ENCODE measurements at places on chromosomes 3 and 15.

DNA sequence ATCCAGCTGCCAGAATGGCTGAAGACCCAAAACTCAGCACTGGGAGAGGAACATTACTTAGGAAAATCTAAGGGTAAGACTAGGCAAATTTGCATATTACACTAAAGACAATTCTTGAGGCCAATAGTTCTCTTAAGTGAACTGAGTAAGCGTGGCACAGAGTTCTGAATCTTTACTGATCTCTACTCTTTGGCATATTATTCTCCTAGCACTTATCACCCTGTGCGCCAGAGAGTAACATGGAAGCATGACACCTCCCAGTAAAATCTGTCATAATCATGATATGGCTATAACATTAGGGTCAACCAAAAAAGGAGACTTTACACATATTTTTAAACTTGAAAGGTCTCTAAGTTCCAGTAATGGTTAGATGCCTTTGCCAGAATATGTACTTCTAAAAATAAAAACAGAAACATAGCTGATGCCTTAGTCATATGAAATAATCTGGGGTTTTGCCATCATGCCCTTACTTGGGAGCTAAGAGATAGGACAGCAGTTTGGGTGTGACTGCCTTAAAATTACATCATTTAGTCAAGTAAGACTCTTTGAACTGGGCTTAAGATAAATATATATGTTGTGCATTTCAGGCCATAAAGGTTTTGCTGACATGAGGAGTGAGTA is 290.5 kb downstream of the PLCL2 start:
- DNase-seq: no peak

GRCh38 chr3:196207833-196208607 is 3.2 kb downstream of the ZDHHC19 start:
- no peak for DNase-seq

DNA sequence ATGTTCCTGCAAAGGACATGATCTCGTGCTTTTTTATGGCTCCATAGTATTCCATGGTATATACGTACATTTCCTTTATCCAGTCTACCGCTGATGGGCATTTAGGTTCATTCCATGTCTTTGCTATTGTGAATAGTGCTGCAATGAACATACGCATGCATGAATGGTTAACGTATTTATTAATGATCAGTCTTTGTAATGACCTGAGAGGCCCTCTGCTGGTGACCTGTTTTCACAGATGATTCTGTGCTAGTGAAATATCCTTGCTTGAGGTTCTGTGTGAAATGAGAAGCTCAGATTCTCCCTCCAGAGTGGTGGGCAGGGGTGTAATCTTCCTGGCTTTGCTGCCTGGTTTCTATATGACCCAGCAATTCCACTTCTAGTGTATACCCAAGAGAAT is 160.2 kb upstream of the RASGRP1 start:
- no peak for DNase-seq

GRCh38 chr3:16670191-16670590 is 65.0 kb upstream of the DAZL start:
- no peak for DNase-seq

DNA sequence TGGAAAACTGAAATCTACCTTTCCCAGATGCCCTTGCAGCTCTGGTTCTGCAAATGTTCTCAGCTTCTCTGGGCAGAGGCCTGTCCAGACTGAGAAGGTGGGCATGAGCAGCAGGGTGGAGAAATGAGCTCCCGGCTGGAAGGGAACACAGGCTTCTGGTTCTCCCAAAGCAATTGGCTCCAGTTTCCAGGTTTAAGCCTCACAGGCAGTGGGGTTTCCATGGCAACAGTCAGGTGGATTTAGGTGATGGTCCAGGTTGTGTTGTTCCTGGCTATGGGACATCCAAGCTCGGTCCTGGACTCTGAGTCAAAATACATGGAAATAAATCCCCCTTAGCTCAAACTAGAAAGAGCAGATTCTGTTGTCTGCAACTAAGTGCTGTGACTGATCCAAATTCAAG is 94.6 kb upstream of the IQSEC1 start:
- DNase-seq: no peak

- peak; percentile 9 for DNase-seq
Observed at GRCh38 chr3:135516143-135516542, 449.4 kb upstream of the PPP2R3A start.

GRCh38 chr3:169390271-169390670 is 273.2 kb downstream of the MECOM start:
- peak; percentile 6 for DNase-seq

- DNase-seq: no peak
Observed at GRCh38 chr3:54863786-54864185, 64.1 kb downstream of the LRTM1 start.

DNA sequence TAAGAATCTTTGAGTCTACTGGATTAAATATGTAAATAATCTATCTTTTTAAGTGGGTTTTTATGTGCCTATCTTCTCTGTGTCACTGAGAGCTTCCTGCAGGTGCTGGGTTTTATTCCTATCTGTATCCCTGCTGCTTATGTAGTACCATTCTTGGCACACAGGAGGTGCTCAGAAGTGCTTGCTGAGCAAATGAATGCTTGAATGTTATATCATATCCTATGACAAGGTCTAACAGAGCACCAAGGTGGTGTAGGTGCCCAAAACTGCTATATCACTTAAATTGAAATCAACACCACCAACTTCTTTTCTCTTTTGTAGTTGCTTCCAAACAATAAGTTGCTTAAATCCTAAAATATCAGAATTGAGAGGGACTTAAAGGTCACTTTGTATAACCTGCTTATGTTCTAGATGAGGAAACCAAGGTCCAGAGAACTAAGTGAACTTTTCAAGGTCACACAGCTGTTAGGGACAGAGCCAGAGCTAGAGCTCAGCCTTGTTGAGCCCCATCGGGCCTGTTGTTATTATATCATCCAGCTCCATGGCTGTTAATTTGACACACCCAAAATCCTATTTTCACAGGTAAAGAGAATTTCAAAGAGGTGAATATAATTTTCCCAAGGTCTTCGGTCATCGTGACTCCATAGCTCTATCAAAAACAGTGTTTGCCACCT is 46.0 kb downstream of the CCNL1 start:
- no peak for DNase-seq

DNA sequence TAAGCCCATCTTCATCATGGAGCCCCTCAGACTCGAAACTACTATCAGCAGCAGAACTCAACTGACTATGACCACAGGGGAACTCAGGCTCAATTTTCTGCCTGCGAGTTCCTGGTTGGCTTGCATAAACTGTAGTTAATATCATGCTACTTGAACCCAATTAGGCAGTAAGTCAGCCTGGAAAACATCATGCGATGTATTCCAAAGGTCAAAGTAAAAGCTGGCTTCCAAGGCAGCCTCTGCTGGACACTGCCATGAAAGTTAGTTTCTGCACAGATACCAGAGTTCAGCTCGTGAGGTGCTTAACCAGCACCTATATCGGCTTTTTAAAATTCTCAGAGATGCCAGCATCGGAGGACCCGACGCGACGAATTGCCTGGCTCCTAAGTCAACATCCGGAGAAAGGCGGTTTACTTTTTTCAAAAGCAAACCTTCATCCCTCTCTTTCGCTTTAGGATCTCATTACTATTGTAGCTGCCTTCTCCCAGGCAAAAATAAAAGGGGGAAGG is 3.8 kb downstream of the ANP32A start:
- DNase-seq: no peak

- DNase-seq: no peak
Observed at GRCh38 chr15:83289160-83289559, 4.7 kb upstream of the BNC1 start.

- DNase-seq: no peak
Observed at GRCh38 chr15:66838671-66839239, 136.7 kb downstream of the SMAD6 start.

DNA sequence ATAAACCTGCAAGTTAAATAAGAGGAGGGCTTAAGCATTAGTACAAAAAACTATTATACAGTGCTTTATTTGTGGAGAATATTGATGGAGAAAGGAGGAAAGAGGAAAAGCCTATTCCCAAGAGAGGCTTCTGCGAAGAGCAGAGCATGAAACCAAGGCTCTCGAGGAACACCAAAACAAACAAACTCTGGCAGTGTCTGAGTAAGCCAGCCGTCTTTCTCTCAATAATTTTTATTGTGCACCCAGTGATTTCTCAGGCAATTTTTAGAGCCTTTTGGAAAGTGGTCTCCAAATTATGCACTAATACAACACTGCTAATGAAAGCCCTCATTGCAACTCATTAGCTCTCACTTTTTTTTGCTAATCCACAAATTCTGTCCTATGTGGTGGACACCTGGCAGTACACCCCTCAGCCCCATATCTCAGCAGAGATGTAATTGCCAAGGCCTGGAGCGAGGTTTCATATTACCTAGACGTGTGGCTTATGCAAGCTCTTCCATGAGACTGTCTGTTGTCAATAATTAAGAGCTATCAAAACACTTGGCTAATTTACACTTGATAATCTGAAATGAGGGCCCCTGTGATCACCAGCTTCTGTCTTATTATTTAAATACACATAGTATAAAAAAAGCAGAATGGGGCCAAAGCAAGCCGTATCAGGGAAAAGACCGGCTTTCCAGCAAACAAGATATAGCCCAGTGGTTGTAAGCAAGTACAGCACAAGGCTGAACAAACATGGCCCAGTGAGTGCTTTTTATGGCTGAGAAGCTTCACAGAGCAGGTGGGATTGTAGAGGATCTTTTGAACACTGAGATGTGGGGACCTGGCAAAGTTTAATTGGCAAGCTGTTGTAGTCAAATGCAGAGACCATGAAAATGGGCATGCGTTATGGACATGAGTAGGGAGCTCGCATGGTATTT is 216.9 kb downstream of the ROBO2 start:
- DNase-seq: no peak

DNA sequence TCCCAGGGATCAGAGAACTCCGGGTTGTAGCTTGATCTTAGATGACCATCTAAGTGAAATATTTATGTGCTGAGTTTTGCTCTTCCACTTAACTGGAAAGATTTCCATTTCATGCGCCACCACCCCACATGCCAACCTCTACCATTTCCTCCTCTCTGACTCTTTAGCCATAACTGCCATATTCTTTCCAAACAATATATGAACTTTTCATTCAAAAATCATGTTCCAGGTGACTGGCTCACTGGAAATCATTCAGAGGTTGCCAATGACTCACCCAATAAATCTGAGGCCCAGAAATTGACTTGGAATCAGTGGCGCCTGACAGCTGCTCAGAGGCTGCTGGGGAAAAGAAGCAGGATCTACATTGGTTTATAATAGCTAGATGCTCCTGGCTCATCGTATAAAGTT is 31.6 kb upstream of the FAM174B start:
- DNase-seq: no peak

- no peak for DNase-seq
Observed at GRCh38 chr3:169252535-169252934, 411.0 kb downstream of the MECOM start.

DNA sequence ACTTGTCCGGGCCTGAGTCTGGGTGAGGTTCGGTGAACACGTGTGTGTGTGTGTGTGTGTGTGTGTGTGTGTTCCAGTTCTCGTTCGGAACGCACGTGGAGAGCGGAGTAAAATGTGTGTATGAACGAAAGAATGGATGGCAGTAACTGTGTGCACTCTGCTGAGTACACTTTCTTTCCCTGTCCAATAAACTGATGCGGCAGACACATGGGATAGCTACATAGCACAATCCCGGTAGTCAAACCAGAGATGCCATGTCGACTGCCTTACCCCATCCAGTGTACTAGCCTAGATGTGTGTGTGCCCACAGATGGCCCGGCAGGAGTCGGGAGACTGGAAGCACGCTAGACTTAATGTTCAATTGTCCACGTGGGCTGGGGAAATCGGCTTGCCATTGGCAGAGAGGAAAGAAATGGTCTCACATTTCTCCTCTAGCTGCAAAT is 507 bp upstream of the GOLIM4 start:
- peak; percentile 85 for DNase-seq

GRCh38 chr15:64522226-64522823 is 61.9 kb downstream of the ZNF609 start:
- DNase-seq: no peak

- no peak for DNase-seq
Observed at GRCh38 chr3:9311228-9311627, 51.6 kb upstream of the THUMPD3 start.

DNA sequence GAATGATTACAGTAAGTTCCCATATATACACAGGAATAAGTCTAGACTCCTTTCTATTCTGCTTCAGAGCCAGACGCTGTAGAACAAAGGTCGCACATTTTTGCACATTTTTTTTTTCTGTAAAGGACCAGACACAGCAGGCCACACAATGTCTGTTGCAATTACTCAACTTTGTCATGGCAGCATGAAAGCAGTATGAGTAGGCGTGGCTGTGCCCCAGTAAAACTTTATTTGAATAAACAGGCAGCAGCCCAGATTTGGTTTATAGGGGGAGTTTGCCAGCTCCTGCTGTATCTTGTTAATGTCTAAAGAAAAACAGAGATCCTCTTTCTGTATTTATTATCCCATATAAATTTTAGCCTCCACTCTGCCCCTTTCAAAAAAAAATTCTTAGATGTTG is 708.3 kb downstream of the FHIT start:
- no peak for DNase-seq

DNA sequence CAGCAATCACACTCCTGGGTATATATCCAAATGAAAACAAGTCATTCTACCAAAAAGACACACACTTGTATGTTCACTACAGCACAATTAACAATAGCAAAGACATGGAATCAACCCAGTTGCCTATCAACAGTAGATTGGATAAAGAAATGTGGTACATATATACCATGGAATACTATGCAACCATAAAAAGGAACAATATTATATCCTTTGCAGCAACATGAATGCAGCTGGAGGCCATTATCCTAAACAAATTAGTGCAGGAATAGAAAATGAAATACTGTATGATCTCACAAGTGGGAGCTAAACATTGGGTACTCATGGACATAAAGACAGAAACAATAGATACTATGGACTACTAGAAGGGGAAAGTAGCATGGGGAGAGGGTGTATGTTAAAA is 224.7 kb downstream of the CLSTN2 start:
- no peak for DNase-seq

DNA sequence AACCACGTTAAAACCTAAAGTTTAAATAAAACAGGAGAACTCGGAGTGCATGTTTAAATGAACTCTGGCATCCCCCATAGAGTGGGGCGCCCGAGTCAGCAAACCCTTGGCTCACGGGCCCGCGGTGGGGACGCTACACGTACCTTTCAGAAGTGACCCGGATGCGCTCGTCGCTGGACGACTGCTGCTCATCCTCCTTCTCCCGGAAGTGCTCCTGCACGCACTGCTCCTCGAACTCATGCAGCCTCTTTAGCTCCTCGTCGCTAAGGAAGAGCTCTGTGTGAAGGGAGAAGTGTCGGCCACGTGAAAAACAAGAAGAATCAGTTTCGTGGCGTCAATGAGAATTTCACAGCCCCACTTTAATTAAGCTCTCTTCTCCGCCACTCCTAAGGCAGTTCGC is 34.6 kb upstream of the MTMR10 start:
- DNase-seq: no peak

All from WERI-Rb-1 (cell line).